Nephron progenitor cell (in vitro differentiated cells): ENCODE measurements at places on chromosomes 7 and 10.

GRCh38 chr10:131852176-131852822, 48.5 kb upstream of the PPP2R2D start:
- DNase-seq, result no peak
- no peak overlapping the region for H3K4me3 ChIP-seq
- H3K27me3 ChIP-seq, result peaks cover 8% of the 10 kb centered on the region
- no peaks in the 10 kb centered on the region for H3K36me3 ChIP-seq

- H3K27me3 ChIP-seq, result peaks cover 2% of the 10 kb centered on the region
- no peak overlapping the region for H3K27ac ChIP-seq
- peaks cover 22% of the 10 kb centered on the region for H3K4me1 ChIP-seq
- H3K4me3 ChIP-seq, result no peak overlapping the region
- no peaks in the 10 kb centered on the region for H3K36me3 ChIP-seq
These were observed 19.0 kb downstream of the ACTA2 start for GRCh38 chr10:88933564-88933963.

GRCh38 chr7:134128829-134129228, 1.7 kb downstream of the LRGUK start:
- H3K4me3 ChIP-seq, result peak overlapping the region; percentile 88
- no peak overlapping the region for H3K27ac ChIP-seq
- no peaks in the 10 kb centered on the region for H3K36me3 ChIP-seq
- H3K27me3 ChIP-seq, result peaks cover 47% of the 10 kb centered on the region

- H3K4me1 ChIP-seq, result no peaks in the 10 kb centered on the region
- H3K36me3 ChIP-seq, result peaks cover 6% of the 10 kb centered on the region
- no peak overlapping the region for H3K4me3 ChIP-seq
- H3K27ac ChIP-seq, result no peak overlapping the region
These were observed 381.2 kb upstream of the MBL2 start for GRCh38 chr10:53153831-53154230.

GRCh38 chr10:19332304-19332703, 283.7 kb downstream of the MALRD1 start:
- H3K27ac ChIP-seq, result no peak overlapping the region
- no peaks in the 10 kb centered on the region for H3K27me3 ChIP-seq
- DNase-seq, result no peak
- no peaks in the 10 kb centered on the region for H3K4me1 ChIP-seq
- no peak overlapping the region for H3K4me3 ChIP-seq
- no peaks in the 10 kb centered on the region for H3K36me3 ChIP-seq
